ENCODE measurements at places on chromosomes 13 and 19. TPM values are rescaled to one million over a fixed set of nuclear protein-coding genes. Genes with fewer than 3 reads are reported as not detected.

- no peak overlapping the region for H3K27ac ChIP-seq
- peaks cover 37% of the 10 kb centered on the region for H3K36me3 ChIP-seq
- H3K4me3 ChIP-seq, result no peak overlapping the region
- no peaks in the 10 kb centered on the region for H3K27me3 ChIP-seq
- no peak for DNase-seq
- H3K4me1 ChIP-seq, result no peaks in the 10 kb centered on the region
Observed at GRCh38 chr19:47679251-47679900, 33.8 kb upstream of the EHD2 start.

DNA sequence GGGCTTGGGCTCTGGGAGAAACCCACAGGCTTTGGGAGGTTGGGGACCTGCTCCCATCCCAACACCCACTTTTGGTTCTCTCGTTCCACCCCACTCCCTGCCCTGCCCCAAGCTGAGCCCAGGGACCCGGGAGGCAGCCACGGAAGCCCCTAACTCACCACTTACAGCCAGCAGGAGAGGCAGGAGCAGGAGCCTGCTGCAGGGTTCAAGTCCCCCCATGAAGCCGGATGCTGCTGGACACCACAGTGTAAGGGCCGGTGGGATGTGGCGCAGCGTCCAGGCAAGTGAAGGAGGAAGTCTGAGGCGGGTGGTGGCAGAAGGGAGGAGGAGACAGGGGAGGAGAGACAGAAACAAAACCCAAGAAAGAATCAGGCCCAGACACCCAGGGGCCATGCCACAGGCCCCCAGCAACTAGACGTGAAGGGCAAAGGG lies at the start of gene TYROBP:
Gene TYROBP, minus strand, starts transcription at position 286 of the 432 bp plus-strand sequence. Its CDS starts 67 bp downstream, at position 219.
- no peaks in the 10 kb centered on the region for H3K27me3 ChIP-seq
- no peaks in the 10 kb centered on the region for H3K36me3 ChIP-seq
- no peak within 1 kb of the TSS for H3K4me3 ChIP-seq
- H3K27ac ChIP-seq, result no peak within 1 kb of the TSS
- DNase-seq, result no peak

GRCh38 chr13:48993150-48993549 lies 17.4 kb downstream of the FNDC3A start:
- no peaks in the 10 kb centered on the region for H3K4me1 ChIP-seq
- no peak overlapping the region for H3K27ac ChIP-seq
- peaks cover 4% of the 10 kb centered on the region for H3K36me3 ChIP-seq
- no peak overlapping the region for H3K4me3 ChIP-seq

Gene ERICH4
- not detected for total RNA-seq
